ENCODE measurements at places on chromosomes 6 and 20. TPM values are rescaled to one million over a fixed set of nuclear protein-coding genes. Genes with fewer than 3 reads are reported as not detected.

GFOD1 gene
- 9.4 TPM for total RNA-seq

PLEKHG1 gene
- total RNA-seq, result 34.4 TPM

OLIG3 gene
- 3.3 TPM for total RNA-seq

RSPH4A gene
- 19.2 TPM for total RNA-seq

PDCD2 gene
- total RNA-seq, result 64.4 TPM

GRCh38 chr6:155787168-155787567 is 331.5 kb upstream of the NOX3 start:
- no peak for DNase-seq

DNA sequence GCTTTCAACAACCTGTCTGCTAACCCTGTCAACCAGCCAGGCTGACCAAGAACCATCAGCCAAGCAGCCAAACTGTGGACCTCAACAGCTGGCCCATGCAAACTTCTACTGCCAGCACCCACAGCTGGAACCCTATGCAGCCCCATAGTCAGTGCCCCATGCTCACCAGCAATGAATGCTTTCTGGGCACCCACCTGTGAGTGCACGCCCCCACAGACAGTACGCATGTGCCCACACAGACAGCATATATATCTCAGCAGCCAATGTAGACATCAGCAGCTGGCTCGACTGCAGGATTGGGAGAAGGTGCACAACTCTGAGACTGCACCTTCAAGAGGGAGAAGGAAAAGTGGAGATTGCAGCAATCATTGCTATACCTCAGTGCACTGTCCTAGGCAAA is 1534.6 kb downstream of the GRIK2 start:
- no peak for DNase-seq

- DNase-seq, result no peak
Measured at GRCh38 chr6:33201147-33201545, 479 bp downstream of the SLC39A7 start.

DNA sequence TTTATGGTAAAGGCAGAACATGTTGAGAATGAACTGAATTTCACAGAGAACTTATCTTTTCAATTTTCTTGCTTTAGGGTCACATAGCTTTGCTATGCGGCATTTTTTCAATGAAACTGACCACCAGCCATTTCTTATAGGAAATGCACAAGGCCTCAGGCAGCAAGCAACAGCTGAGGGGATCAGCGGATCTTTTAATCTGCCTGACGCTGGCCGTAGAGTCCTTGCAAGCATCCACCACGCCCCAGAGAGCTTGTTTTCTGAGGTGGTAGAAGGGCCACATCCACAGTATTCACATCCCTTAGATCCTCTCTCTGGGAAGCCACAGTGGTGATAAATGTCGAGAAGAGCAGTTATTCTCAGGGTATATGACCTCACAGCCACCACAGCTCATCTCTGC is 34.3 kb downstream of the FLRT3 start:
- no peak for DNase-seq

DNA sequence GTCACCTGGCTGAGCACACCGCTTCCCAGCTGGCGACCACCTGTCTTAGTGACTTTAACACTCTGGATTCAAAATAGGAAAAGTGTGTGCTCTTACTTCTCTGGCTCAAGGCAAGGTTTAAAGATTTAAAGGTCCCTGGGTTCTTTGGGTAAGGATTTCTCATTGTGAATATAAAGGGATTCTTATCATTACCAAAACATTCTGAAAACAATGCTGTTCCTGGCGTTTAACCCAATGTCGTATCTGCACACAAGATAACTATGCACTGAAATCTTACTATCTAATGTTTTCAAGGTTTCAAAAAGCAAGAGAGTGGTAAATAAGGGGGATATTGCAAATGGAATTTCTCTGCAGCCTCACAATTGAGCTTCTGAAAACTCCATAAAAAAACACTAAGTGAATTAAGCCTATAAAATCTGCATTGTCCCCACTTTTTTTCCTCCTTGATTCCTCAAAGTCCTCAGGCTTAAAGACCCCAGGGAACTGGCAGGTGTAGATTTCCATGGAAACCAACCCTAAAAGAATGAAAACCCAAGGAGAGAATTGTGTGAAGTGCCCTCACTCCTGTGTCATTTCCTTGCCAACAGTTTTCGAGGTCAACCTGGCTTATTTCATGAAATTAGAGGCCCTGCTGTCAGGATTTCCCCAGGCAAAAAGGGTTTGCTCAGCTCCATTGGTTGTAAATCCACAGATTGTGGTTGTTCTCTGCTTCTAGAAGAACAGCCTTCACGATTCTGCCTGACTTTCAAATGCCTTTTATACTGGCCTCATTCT is 44.0 kb downstream of the BMP2 start:
- peak; percentile 63 for DNase-seq

GRCh38 chr6:129583866-129584265 is 126.1 kb downstream of the ARHGAP18 start:
- DNase-seq, result peak; percentile 72

DNA sequence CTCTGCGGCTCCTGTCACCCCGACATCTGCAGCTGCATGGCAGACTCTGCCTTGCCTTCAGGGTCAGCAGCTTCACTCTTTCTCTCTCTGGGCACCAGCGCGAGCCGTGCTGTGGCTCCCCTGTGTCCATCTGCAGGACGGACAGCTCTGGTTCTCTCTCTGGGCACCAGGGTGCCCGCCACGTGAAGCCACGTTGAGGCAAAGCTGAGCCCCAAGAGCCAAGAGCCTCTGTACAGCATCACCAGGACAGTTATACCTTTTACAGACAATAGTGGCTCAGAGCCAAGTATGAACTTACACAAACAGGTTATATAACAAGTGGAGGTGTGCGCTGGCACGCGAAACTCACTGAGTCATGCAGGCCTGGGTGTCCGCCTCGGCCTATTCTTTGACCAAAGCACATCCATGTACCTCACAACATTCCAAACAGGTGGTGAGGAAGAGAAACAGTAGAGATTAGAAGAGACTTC is 50.8 kb downstream of the FAM50B start:
- DNase-seq, result no peak

- DNase-seq, result no peak
Measured at GRCh38 chr6:109236115-109237076, 141.1 kb downstream of the CEP57L1 start.

DNA sequence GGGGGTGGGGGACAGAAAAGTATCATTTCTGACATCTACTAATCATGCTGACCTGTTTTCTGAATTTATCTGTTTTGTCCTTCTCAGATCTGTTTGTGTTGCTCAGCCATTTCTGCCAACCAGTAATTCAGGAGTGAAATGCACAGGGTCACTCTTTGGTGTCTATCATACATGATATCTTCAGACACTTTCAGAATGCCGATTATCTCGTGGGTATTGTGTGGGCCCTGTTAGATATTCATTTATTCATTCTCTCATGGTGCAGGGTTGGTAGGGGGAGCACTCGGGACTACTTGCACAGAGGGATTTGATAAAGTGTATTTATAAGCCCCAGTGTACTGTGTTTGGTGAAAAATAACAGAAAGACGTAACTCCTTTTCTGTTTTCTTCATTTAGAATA is 101.2 kb upstream of the CITED2 start:
- DNase-seq, result peak; percentile 45

- DNase-seq, result no peak
Measured at GRCh38 chr6:40325041-40325440, 262.1 kb downstream of the LRFN2 start.

- peak; percentile 41 for DNase-seq
Measured at GRCh38 chr6:53805016-53805415, 10.2 kb downstream of the LRRC1 start.

GRCh38 chr6:63263444-63263843 is 52.2 kb downstream of the FKBP1C start:
- DNase-seq, result no peak
